ENCODE measurements at places on chromosomes 1 and 21. TPM values are rescaled to one million over a fixed set of nuclear protein-coding genes. Genes with fewer than 3 reads are reported as not detected.

The CFAP74 gene
- not detected for total RNA-seq

DNA sequence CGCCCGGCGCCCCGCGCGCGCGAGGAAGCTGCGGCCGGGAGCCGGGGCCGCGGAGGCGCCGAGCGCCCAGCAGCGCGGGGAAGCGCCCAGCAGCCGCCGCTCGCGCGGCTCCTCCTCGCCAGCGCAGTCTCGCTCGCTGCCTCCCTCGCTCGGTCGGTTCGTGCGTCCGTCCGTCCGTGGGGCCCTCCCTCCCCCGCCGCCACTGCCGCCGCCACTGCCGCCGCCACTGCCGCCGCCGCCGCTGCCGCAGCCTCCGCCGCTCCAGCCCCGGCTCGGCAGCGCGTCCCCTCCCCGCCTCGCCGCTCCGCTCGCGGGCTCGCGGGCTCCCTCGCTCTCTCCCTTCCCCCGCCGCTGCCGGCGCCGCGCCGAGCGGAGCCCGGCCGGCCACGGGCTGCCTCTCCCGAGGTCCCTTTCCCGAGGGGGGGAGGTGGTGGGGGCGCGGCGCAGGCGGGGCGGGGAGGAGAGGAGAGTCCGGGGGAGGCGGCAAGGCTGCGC, at the start of gene KCND3:
KCND3 (minus strand) TSS at position 138 of the 495 bp plus-strand sequence.
- peak within 1 kb of the TSS; percentile 94 for H3K4me3 ChIP-seq
- no peaks in the 10 kb centered on the region for H3K36me3 ChIP-seq
- peaks cover 3% of the 10 kb centered on the region for H3K4me1 ChIP-seq
- peak within 1 kb of the TSS; percentile 78 for H3K27ac ChIP-seq
- no peak for DNase-seq
- H3K27me3 ChIP-seq: no peaks in the 10 kb centered on the region

DNA sequence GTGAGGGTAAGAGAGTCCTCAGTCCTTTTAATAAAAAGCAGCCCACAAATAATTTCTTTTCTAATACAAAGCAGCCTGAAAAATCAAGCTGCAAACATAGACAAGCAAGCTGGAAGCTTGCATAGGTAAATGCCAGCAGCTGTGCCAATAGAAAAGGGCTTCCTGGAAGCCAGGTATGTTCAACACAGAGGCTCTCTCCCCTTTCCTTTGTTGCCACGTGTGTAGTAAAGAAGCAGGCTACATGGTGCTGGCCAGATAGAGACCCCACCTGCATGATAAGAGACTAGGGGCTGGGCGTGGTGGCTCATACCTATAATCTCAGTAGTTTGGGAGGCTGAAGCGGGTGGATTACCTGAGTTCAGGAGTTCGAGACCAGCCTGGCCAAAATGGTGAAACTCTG, 50.1 kb upstream of the ERRFI1 start:
- no peak for DNase-seq
- no peaks in the 10 kb centered on the region for H3K36me3 ChIP-seq
- peaks cover 14% of the 10 kb centered on the region for H3K4me1 ChIP-seq

GRCh38 chr1:197307551-197307950, 39.5 kb downstream of the CRB1 start:
- H3K27ac ChIP-seq: no peak overlapping the region
- DNase-seq: no peak
- no peaks in the 10 kb centered on the region for H3K36me3 ChIP-seq
- no peaks in the 10 kb centered on the region for H3K4me1 ChIP-seq

- no peak overlapping the region for H3K4me3 ChIP-seq
- H3K4me1 ChIP-seq: peaks cover 3% of the 10 kb centered on the region
- H3K27me3 ChIP-seq: no peaks in the 10 kb centered on the region
- no peak for DNase-seq
Measured at GRCh38 chr1:1291548-1292441, 11.6 kb downstream of the SCNN1D start.

DNA sequence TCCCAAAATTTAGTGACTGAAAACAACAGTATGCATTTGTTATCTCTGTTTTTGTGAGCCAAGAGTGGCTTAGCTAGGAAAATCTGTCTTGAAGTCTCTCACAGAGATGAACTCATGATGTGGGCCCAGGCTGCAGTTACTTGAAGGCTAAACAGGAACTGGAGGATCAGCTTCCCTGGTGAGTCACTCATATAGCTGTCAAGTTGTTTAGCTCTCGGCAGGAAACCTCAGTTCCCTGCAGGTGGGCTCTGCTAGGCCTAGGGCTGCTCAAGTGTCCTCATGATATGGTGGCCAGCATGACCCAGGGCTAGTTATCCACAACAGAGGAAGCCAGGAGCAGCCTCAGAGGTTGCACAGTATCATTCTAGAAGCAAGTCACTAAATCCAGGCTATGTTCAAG, 30.2 kb upstream of the DDX59 start:
- H3K27me3 ChIP-seq: no peaks in the 10 kb centered on the region
- no peak overlapping the region for H3K4me3 ChIP-seq
- no peaks in the 10 kb centered on the region for H3K4me1 ChIP-seq
- no peak for DNase-seq
- no peaks in the 10 kb centered on the region for H3K36me3 ChIP-seq

GRCh38 chr1:232900818-232901217, 49.6 kb upstream of the NTPCR start:
- no peak for DNase-seq
- H3K4me3 ChIP-seq: no peak overlapping the region
- H3K27ac ChIP-seq: no peak overlapping the region
